ENCODE measurements at places on chromosomes 2 and 18.
A peak's percentile ranks its signal among the peaks of the same experiment; 100 is the strongest.

- DNase-seq, result no peak
Measured at GRCh38 chr18:63505566-63506335, 29.0 kb downstream of the SERPINB5 start.

DNA sequence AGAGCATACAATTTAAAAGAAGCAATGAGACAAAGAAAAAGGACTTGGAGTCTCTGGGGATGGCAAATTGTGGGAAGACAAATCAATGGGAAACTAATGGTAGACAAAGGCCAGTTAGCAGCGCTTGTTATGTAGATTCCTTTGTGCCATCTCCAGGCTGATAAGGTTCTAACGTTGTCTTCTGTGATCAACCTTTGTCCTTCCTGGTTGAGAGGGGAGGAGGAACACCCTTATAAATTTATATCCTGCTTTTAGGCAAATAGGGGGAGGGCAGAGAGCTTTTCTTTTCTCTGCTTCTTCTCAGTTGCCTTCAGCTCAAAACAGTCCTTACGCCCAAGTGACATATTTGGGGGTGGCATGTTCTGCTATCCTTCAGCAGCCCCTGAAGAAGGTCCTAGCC lies 89.8 kb downstream of the STPG4 start:
- DNase-seq, result no peak

DNA sequence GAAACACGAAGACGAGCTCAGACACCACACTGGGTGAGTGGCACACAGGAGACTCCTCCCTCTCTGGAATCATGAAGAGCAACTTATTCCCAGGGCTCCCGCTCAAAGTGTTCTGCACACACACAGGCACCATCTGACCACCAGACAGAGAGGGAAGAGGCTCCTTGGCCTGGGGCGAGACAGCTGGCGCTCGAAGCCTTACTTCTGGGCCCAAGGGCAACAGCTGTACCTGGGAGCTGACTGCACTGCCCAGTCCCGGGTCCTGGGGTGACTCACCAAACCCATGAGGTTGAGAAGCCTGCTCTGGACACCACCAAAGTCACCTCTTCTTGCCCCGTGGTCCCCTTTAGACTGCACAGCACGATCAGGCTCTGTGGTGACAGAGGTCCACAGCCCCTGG lies 42.4 kb downstream of the ADCY3 start:
- no peak for DNase-seq

GRCh38 chr2:239752951-239753350 lies 272.2 kb downstream of the NDUFA10 start:
- DNase-seq, result no peak

- no peak for DNase-seq
Measured at GRCh38 chr18:9684881-9685614, 23.1 kb upstream of the RAB31 start.

DNA sequence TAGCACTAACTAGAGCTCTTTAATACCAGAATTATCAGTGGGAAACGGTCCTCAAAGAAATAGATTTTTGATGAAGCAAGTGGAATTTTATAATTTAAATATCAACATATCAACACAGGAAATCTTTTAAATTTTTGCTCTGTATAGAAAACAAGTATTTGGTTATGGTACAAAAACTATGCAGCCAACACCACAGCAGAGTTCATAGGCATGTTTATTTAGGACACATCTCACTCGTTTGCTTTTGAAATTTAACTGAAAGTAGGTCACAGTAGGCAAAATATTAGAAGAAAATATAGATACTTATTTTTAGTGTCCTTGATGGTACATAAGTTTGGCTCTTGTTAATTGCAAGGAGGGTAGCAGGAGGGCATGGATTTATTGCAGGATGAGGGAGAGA lies 34.3 kb upstream of the TANC1 start:
- DNase-seq, result no peak

GRCh38 chr18:44198612-44199284 lies 481.9 kb upstream of the SETBP1 start:
- DNase-seq, result peak; percentile 64

DNA sequence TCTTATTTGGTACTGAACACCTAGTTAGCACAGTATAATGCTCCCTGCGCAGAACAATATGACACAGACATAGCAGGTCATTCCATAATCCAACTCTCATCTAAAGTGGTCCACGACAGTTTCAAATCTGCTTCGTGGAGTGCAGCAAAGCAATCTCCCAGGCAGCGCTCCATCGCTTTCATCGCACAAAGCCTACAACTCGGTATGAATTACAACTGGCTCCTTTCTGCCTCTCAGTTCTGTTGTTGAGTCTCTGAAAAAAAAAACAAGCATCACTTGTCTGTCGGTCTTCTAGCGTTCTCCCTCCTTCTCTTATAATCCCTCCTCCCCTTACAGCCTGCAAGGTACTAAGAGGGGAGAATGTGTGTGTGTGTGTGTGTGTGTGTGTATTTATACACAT lies 123.5 kb downstream of the FIGN start:
- DNase-seq, result no peak

GRCh38 chr2:235577404-235578330 lies 83.8 kb downstream of the AGAP1 start:
- peak; percentile 82 for DNase-seq

- DNase-seq, result no peak
Measured at GRCh38 chr2:139909136-139909535, 1128.9 kb upstream of the NXPH2 start.

GRCh38 chr2:74767618-74768017 lies 66.3 kb upstream of the HK2 start:
- DNase-seq, result no peak

- DNase-seq, result no peak
Measured at GRCh38 chr2:66421612-66422011, 13.3 kb upstream of the MEIS1 start.

All from NCI-H2107 (cell line).